Right ventricle myocardium inferior (tissue), 1 donor: ENCODE measurements at places on chromosomes 2 and 18. TPM values are rescaled to one million over a fixed set of nuclear protein-coding genes. Genes with fewer than 3 reads are reported as not detected.

DNA sequence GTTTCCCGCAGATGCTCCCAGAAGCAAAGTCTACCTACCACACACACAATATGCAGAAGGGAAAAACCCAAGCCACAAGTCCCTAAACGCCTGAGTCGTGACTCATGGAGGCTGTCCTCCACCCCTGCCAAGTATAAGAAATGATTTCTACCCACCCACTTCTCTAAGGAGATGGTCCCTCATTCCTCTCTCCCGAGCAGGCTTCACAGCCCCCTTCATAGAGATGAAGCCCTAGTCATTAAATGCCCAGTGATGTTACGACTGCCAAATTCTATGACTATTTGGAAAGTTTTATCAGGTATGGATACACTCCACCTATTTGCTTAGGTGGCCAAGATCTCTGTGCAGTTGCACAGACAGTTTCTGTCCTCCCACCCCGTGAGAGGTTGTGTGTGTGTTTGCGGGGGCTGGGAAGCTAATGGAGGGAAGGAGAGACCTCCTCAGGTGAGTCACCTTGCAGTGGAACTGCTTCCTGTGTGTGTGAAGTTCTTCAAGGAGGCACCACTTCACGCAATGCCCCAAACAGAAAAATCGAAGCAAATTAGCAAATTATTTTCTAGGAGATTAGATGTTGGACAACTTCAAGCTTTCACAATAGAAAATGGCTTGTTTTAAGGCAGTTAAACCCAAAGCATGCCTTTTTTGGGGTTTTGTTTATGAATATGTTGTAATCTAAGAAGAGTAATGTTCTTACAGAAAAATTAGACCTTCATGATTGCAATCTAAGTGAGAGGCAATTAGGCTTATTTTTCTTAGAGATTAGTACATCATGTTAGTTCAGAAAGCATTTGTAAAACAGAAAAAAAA lies 175.2 kb downstream of the TGIF1 start:
- no peak for DNase-seq

GDF7 gene
- 0.46 TPM for total RNA-seq

UGT1A10 gene
- total RNA-seq: not detected

IL1RL2 gene
- not detected for total RNA-seq

FKBP7 gene
- total RNA-seq: 9.3 TPM

XIRP2 gene
- 298 TPM for total RNA-seq
